ENCODE measurements at places on chromosomes 11 and 22.

DNA sequence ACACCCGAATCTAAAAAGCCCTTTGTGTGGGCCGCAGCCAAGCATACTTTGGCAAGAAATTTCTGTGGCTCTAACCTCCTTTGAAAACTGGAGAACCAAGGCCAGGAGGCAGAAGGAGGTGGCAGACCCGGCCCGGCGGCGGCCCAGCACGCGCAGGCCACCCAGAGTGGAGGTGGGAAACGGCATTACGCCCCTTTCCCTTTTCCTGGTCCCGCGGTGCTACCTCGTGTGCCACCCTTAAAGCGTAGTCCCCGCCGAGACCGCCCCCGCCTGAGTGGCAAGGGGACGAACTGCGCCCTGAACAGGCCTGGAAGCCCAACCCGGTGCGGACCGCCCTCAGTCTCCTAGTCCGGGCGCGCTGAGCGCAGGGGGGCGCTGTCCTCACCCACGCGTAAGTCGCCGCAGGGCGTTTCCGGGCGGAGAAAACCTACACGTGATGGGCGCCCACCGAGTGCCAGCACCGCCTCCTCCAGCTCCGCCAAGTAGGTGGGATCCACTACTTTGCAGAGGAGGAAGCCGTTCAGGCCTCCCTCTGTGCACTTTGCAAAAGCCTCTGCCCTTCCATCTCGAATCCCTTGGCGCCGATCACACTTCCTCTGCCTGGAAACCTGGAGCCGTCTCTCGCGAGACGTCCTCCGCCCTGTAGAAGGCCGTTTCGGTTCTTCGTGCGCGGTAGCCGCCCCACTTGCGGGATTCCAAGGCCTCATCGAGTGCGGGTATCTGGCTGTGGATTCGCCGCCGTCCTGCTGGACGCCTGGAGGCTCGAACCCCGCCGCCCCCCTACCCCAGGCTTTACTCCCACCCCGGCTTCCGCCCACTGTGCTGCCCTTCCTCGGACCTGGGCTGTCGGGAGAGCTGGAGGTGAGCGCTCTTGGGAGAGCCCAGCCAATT is at the start of gene ACCS:
Gene ACCS, plus strand, starts transcription at position 430 of the 891 bp plus-strand sequence. CDS start 1,358 bp downstream, outside the sequence.
- DNase-seq: peak; percentile 81

DNA sequence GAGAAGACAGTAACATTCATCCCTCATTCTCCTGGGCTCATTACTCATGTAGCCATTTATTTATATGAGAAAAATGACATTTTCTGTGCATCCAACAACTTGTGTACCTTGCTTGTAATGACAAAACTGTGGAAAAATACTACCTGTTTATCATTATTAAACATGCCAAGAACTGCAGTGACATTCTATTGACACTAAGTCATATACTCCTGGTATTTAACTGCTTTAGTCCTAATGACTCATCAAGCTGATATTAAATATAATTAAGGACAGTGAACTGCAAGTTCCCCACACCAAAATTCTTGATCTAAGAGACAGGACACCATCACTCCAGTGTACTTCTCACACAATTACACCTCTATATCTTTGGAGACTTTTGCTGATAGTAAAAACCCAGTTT is 1328.7 kb upstream of the RAG2 start:
- DNase-seq: no peak

DNA sequence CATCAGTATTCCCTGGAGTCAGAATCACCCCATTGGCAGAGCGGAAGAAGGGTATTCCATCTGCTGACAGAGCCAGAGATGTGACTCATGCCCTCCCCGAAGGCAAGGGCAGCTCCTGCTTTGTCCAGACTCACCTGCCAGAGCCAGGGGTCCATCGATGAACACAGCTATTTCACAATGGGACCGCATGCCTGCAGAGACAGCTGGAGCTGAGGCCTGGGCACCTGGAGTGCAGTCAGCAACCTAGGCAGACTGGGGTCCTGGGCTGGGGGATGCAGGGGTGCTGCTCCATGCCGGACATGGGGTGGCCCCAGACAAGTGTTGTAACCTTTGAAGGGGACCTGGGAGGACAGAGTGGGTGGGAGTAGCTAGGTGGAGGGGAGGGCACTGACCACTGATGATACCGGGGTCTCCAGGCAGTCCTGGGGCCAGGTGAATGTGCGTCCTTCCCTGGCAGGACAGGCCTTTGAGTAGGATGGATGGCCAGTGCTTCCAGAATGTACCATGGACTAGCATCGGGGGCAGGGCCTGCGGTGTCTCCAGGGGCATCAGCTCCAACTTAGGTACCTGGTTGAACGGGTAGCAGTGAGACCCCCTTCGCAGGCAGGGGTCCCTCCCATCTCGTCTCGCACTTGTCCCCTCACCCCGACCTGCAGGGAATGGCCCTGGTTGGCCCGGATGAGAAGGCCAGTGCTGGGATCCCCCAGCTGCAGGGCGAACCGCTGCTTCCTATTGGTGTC is 1.7 kb downstream of the TRPT1 start:
- no peak for DNase-seq

GRCh38 chr22:36036167-36036624 is 7.6 kb upstream of the RBFOX2 start:
- no peak for DNase-seq

DNA sequence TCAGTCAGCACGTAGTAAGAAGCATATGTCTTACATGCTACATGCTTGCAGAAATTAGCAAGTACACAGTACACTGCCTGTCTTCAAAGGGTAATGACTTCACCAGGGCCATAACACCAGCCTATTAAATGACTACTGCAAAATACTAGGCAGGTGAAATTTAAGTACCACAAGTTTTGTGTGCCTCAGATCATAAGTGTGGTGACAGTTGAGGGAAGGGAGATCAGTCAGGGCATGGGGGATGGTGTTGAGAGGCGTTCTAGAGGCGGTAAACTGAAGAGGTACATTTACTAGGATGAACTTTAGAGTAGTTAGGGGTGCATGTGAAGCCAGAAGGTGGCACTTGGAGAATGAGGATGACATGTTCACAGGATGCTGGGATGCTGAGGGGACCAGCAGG is 22.0 kb downstream of the AMOTL1 start:
- no peak for DNase-seq

DNA sequence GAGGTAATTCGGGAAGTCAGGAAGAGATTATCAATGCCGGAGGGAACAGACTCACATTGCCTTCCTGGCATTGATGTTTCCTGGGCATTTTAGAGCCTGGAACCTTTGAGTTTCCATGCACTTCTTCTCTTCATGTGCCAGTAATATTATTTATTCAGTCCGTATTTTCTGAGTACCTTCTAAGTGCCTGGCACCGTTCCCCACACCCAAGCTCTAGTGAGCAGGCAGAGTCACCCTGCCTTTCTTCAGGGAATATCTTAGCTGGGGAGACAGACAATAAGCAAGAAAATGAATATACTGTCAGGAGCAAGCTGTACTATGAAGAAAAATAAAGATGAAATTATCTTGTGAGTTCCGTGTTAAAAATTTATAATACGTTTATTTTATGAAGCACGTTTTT is 136.2 kb upstream of the SEZ6L start:
- no peak for DNase-seq

DNA sequence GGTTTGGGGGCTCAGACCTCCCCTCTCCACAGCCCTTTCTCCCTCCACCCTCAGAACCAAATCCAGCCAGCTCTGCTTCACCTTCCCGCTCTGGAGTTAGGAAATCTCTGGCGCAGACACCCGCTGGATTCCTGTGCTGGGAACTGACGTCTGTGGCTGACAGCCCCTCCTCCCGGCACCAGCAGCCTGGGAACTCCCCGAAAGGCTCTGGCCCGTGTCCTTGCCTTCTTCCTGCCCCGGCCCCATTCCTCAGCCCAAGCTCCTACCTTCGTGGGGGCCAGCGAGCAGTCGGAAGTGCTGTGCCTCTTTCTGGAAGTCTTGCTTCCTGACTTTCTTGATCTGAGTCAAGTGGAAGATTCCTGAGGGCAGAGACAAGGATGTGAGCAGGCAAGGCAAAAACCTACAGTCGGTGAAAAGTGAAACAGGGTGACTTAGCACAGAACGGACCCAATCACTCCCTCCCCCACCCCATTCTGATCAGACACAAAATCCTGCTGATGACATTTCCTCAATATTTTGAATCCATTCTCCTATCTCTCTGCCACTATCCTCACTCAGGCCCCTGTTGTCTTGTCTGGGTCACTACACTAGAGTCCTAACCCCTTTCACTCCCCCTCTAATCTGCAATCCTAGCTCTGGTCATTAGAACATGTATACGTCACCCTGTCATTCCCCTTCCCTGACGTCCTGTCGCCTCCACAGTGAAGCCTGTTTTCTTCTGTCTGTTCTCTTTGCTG is 34.1 kb downstream of the CHRDL2 start:
- DNase-seq: no peak

GRCh38 chr22:36480941-36481392 is 473 bp downstream of the TXN2 start:
- DNase-seq: no peak

GRCh38 chr22:27809700-27810608 is 8.4 kb upstream of the MN1 start:
- DNase-seq: no peak

DNA sequence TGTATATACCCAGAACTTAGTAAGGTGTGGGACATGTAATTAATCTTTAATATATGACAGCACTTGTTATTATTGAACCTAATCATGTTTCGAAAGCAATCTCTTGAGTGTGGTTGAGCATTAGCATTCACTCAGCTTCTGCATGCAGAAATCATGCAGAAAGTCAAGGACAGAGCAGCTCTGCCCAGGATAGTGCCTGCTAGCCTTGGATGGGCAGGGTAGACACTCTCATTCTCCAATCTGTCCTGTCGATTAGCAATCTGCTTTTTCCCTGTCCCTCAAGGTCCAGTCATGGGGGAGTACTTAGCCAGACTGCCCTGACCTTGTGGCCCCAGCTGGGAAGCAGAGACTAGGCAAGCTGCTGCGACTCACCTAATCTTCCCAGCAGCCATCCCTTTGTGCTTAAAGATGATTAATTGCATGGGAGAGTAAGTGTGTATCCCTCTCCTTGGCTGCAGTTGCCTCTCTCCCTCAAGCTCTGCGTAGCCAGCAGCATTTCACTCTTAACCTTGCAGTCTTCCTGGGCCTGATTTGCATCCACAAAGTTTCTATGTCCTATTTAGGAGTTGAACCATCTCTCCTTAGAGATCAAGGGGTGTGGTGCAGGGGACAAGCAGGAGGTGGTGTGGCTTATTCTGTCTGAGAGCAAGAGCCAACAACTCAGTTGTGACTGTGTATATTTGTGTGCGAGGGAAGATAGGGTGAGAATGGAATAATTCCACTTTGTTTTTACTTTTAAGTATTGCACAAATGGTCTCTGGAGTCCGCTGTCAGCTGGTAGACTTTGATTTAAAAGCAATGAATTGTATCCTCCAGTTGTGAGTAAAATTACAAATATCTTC is 101.4 kb downstream of the FDX1 start:
- no peak for DNase-seq

- DNase-seq: no peak
Observed at GRCh38 chr11:86949995-86950660, 5.1 kb downstream of the FZD4 start.

DNA sequence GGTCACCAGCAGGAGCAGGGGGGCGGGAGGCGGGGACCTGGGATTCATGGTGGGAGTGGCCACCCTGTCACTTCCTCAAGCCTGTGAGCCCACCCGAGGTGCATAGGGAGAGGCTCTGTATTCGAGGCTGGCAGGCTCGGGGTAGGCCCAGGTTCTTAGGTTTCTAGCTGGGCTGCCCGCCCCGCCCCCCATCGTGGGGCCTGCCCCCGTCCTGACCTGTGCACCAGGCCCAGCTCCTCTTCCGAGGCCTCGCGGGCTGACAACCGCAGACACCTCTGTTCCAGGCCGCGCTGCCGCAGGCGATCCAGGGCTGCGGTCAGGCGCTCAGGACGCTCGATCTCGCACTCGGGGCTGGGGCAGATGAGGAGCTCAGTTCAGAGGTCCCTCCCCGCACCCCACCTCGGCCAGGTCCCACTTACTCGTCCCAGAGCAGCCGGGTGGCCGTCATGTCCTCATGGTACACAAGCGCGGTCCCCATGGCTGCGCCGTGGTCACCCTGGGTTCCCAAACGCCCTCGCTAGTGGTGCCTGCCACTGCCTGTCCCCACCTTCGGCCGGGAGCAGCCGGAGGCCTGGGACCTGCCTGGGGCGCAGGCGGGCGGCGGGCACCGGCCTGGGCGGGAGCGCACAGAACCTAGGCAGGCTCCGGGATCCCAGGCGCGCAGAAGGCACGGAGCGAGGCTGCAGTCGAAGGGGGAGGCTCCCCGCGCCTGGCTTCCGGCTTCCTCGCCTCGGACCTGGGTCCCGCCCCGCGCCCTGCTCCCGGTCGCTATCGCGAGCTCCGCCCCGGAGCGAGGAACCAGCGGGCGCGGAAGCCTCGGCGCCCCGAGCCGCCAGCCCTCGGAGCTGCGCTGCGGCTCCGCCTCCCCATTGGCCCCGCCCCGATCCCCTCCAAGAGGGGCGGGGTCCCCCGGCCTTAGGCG is at the start of gene HDAC10:
Gene HDAC10, minus strand, starts transcription at position 711 of the 922 bp plus-strand sequence. Its CDS starts 233 bp downstream, at position 478.
- peak; percentile 88 for DNase-seq

DNA sequence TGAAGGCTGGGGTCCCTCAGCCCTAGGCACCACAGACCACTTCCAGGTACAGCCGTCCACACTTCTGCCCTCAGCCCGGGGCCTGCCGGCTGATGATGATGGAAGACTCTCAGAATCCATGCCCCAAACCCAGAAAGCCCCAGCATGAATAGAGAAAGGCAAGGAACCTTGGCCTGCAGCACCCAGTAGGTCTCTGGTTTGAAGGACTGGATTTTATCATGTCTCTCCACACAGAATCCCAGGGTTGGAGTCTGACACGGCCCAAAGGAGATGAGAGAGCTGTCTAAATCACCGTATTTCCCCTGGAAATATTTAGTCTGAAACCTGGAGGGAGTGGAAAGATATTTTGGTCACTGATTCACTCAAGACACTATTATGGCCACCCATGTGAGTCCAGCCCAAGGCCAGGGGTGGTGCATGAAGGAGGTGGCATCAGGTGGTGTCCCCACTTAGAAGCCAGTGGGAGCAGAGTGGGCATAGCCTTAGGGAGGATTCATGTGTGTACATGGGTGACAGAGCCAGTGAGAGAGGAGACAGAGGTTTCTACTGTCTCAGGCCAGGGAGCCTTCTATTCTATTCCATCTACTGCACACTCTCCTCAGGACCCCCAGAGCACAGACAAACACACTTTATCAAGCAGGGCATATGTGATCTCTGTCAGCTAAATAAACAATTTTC is 14.0 kb downstream of the TOP3B start:
- DNase-seq: no peak

- DNase-seq: no peak
Observed at GRCh38 chr11:62421996-62422395, 3.2 kb downstream of the SCGB1A1 start.

- DNase-seq: no peak
Observed at GRCh38 chr11:47395223-47396048, 13.0 kb upstream of the SLC39A13 start.

GRCh38 chr11:105713106-105713505 is 103.2 kb downstream of the GRIA4 start:
- DNase-seq: no peak

- DNase-seq: no peak
Observed at GRCh38 chr22:25624476-25624875, 60.0 kb downstream of the GRK3 start.

GRCh38 chr11:35909511-35910265 is 34.2 kb upstream of the LDLRAD3 start:
- no peak for DNase-seq

All from activated T-cell treated with anti-CD3 and anti-CD28 coated beads for 48 hours (primary cell).